ENCODE measurements at places on chromosomes 7 and 10. TPM values are rescaled to one million over a fixed set of nuclear protein-coding genes. Genes with fewer than 3 reads are reported as not detected.
A peak's percentile ranks its signal among the peaks of the same experiment; 100 is the strongest.

DNA sequence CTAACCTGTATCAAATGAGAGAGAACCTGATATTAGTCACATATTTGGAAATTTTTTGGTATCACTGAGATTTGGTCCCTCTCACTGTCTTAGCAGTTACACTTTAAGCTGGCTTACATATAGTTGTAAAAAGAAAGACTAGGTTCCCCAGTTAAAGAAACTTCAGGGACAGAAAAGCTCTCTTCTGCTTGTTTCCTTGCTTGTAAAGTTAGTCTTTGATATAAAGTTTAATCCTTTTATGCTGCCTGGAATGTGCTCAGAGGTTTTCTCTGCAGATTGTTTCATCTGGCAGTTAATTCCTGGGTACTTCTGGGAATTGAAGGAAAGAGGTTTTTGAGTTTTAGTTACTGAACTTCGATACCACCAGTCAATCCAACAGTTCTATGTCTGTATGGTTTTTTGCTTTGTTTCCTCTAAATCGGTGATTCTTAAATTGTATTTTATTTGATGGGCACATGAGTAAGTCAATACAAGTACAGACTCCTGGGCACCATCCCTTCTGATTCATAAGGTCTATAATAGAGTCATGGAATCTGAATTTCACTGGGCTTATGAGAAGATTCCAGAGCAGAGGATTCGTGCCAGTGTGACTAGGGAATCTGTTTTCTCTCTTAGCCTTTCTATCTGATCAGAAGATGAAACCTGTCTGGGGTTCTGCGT, 1080.9 kb upstream of the C7orf33 start:
- peak; percentile 92 for DNase-seq

Gene NUB1
- 56.8 TPM for total RNA-seq

Gene TFAM
- total RNA-seq = 14.4 TPM

DNA sequence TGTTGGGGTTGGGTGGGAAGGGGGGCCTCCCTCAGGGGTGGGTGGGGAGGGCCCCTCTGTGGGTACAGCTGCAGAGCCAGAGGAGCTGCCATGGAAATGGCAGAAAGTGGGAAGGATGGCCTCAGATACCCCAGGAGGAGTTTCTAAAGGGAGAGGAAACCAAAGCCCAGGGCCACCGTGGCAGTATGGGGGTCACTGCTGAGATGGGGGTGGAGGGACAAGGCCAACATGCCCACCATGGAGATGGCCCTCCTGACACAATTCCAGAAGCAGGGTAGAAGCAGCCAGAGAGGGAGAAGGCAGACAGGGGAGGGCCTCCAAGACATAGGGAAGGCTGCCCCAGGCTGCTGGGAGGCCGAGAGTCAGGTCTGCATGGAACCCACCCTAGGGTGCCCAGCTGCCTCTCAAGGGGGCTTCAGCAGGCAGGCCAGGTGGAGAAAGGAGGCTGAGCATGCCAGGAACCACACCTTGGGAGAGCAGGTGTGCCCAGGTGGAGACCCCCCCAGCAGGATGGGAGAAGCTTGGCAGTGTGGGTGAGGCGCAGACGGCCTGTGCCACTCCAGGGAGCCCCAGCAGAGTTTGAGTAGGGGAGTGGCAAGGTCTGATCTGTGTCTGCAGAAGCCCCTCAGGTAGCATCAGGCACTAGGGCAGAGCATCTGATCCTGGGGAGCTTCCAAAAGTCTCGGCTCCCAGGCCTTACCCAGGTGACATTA, 146.8 kb downstream of the ARHGAP22 start:
- DNase-seq = no peak

DNA sequence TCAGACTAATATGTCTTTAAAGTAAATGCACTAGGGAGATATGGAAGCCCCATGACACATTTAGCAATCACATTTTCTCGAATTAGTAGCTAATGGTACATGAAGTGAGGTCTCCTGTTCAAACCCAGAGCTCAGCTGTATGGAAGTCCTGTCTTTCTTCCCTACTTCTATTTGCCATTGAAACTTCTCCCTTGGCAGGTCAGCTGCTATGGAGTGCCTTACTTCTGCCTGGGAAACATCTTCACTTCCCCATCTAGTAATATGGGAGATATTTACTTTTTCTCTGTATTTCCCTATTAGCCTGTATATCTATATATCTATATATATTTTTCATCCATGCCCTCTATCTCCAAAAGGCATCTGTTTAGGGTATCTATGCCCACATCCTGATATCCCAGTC, 225.3 kb upstream of the INHBA start:
- no peak for DNase-seq

Gene PRF1
- 7.5 TPM for total RNA-seq

- no peak for DNase-seq
Measured at GRCh38 chr7:44313621-44314031, 11.8 kb downstream of the CAMK2B start.

Gene OR9A2
- not detected for total RNA-seq

DNA sequence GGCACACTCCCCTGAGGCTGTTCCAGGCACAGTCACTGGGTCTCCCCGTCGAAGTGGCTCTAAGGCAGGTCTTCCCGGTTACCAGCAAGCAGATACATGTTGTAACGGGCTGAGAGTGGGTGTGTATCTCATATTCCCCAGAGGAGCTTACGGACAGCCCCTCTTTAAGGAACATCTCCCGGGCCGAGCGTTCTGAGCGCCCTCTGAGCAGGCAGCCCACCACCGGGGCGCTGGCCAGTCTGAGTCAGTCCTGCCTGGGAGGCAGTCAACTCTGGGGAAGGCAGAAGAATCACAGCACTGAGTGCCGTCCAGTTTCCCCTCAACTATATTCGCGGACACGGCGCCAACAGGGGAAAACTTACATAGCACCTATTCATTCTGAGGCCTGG, 117.4 kb downstream of the LHPP start:
- peak; percentile 51 for DNase-seq

Gene PAPOLB
- total RNA-seq = 1.9 TPM

DNA sequence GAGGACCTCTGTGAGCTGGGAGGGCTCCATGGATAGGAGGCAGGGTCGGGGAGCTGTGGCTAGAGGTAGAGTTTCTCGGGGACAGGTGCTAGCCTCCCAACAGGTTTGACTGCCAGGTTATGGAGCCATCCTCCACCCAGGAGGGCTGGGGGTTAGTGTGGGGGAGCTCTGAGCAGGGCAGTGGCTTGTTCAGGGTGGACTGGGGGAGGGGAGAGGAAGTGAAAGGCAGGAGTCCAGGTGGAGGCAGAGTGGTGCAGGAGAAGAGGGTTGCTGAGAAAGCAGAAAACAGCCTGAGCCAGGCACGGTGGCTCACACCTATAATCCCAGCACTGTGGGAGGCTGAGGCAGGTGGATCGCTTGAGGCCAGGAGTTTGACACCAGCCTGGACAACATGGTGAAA, 40.5 kb upstream of the HSPB1 start:
- no peak for DNase-seq

Gene RARRES2
- 62.1 TPM for total RNA-seq
